Posterior cingulate gyrus (tissue), 11 donors: ENCODE measurements at places on chromosomes 13 and 19.

DNA sequence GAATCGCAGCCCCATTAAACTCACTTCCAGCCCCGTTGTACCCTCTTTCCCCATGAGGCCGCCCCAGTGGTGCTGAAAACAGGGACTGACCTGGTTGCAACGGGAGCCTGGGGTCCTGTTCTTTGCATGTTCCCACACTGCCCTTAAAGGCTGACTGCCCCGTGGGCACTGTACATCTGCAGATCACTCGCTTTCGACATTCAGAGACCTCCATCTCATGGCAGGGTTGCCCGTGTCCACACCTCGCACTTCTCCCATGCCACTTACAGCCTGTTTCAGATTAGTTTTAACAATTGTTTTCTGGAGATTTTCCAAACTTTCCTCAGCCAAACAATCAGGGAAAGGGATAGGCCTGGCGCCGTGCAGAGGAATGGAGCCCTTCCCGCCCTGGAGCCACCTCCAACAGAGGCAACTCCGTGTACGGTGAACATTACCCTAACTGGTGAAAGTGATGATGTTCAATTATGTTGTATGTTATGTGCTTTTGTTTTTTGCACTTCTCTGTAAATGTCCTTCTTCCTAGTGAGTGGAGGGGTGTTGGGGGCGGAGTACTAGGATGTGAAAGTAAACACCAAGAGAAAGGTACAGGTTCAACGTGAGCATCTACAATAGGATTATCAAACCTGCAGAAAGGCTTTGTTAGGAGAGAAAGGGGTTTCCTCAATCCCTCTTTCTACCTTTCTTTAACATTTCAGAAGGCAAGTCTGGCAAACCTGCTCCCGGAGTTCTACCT is 262.8 kb downstream of the FOXO1 start:
- DNase-seq = no peak

GRCh38 chr19:44777715-44778347 is at the start of gene CBLC:
Gene CBLC (plus strand): TSS chr19:44777890. CDS start chr19:44777932, 42 bp downstream.
- no peak for DNase-seq

- DNase-seq = peak; percentile 80
These were observed 24.3 kb upstream of the MYDGF start for GRCh38 chr19:4694211-4694987.

DNA sequence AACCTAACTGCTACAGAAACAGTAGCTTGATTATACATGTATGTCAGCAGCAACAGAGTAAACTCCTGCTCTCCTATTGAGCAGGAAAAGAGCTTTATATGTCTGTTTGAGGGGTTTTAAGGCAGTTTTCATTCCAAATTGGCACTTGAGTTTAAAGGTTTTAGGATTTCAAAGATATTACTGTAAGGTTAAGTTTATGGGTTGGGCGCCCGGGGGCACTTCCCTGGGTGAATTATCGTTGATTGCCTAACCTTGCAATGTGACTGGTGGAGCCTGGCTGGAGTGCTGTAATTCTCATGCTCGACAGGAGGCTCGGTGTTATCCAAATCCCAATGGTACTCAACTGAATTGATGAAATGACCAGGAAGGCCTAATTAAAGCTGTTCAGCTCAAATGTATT is 1586.1 kb downstream of the OLFM4 start:
- no peak for DNase-seq

- DNase-seq = no peak
These were observed 550.1 kb downstream of the DACH1 start for GRCh38 chr13:71316792-71317363.

DNA sequence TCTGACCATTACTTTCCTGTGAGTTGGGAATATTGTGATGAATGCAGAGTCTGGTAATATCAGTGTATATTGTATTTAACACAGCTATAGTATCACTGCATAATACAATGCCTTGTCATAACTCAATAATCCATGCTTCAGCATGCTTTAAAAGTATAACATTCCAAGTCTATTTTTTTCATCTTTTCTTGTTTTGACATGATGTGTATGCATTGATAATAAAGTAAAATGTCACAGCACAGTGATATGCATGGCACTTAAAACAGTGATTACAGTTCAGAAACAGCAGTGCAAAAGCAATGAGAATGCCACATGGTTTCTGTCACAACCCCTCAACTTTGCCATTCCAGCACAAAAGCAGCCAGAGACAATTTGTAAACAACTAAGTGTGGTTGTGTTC is 17.8 kb downstream of the KATNAL1 start:
- DNase-seq = no peak

DNA sequence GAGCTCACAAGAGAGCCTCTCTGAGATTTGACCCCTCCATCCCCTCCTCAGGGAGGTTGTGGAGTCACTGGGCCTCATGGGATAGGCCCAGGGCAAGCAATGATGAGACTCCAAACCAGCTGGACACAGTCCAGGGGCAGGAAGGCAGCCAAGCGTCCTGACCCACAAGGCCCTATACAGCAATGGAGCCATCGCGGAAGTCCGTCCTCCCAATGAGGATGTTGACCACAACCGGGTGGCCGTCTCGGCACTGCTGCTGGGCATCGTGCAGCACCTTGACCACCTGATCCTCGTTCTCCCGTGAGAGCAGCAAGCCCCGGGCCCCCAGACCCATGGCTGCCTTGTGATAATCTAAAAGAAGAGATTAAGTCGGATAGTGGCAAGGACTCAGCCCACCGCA is 7.9 kb downstream of the SYDE1 start:
- peak; percentile 42 for DNase-seq

DNA sequence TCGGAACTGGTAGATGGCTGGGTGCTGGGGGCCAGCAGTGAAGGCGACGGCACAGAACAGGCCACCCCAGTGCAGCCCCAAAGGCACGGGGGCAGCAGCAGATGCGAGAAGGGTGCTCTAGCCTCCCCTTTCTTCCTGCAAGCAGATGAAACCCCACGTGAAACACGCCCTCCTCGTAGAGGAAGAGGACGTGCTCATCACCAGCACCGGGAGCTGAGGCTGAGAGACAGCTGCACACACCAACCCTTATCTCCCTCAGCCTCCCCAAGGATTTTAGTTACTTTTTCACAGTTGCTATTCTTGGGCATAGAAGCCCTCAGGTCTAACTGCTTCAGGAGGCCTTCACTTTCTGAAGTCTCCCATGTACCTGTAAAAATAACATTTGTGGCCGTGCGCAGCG is 11.9 kb downstream of the ZNF787 start:
- no peak for DNase-seq

- DNase-seq = no peak
These were observed 23.2 kb upstream of the GTF3A start for GRCh38 chr13:27401210-27401609.
